ENCODE measurements at places on chromosomes 12 and 14. TPM values are rescaled to one million over a fixed set of nuclear protein-coding genes. Genes with fewer than 3 reads are reported as not detected.

- no peak overlapping the region for H3K4me3 ChIP-seq
- no peak overlapping the region for H3K27ac ChIP-seq
- DNase-seq = no peak
- no peaks in the 10 kb centered on the region for H3K36me3 ChIP-seq
These were observed 192.3 kb upstream of the GSC start for GRCh38 chr14:94962166-94962575.

DNA sequence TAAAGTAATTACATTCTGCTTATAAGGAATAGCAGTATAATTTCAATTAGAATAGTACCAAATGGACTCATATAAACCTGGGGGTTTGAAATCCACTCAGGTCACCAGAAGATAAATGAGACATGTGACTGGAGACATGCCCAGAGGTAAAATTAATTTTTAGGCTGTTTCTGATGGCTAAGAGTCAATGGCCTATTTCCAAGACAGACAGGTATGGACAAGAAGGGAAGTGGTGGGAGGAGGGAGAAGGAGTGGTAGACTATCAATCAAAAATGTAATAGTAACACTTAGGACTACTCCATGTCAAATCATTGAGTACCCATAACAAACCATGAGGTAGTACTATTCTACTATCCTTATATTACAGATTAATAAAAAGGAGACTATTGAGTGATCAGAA is 544.0 kb downstream of the GALC start:
- no peaks in the 10 kb centered on the region for H3K4me1 ChIP-seq
- no peak overlapping the region for H3K27ac ChIP-seq
- no peaks in the 10 kb centered on the region for H3K27me3 ChIP-seq
- H3K36me3 ChIP-seq = no peaks in the 10 kb centered on the region
- H3K4me3 ChIP-seq = no peak overlapping the region
- no peak for DNase-seq

DNA sequence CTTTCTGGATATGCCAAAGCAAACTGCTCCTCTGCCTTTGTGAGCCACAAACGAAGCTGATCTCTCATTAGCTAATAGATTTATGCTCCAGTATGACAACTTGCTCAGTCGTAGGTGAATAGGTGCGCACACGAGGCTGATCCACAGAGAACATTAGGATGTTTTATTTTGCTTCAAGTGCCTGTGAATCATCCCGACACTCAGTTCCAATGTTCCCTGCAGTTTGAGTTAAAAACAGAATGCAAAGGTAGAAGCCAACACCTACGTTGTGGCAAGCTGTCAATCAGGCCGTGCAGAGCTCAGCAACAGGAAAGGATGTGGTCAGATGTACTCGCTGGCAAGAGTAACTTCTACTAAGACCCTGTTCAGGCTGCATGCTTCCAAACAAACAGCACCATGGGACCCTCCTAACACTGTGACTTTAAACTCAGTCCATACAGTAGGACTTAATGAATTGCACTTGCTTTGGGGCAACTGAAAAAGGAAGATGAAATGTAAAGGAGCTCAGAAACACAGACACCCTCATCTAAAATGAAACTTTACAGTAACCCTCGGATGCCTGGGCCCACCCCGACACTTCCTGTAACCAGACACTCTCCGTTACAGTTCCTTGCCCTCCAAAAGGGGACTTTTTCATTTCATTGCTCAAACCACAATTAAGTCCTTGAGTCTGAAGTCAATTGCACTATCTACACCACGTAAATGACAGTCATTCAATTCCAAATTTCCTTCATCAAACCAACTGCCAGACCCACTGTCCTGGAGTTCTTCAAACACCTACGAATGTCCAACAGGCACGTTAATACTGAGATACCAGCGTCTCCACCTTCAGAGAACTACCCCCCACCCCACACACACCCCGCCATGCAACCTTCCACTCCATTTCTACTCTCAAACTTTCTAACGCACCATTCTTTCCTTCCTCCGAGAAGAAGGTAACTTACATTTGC is 1.6 kb downstream of the CCDC88C start:
- H3K4me1 ChIP-seq = peaks cover 4% of the 10 kb centered on the region
- no peaks in the 10 kb centered on the region for H3K36me3 ChIP-seq
- DNase-seq = no peak
- no peak overlapping the region for H3K27ac ChIP-seq
- H3K4me3 ChIP-seq = no peak overlapping the region
- peaks cover 27% of the 10 kb centered on the region for H3K27me3 ChIP-seq

DNA sequence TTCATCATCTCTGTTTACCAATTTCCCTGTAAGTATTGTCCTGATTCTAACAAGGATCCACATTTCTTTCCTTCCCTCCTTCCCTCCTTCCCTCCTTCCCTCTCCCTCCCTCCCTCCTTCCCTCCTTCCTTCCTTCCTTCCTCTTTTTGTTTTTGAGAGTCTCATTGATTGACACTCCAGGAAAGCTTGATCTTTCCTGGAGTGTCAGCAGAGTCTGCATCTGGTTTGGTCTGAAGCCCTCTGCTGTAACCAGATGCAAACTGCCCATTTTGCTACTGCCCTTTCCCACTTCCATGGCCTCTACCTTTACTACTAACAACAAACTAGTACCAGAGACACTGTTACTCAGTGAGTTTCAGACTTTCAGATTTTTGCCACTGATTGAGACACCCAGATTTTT is 14.4 kb upstream of the OR6C65 start:
- H3K4me3 ChIP-seq = no peak overlapping the region
- H3K27me3 ChIP-seq = no peaks in the 10 kb centered on the region
- no peak overlapping the region for H3K27ac ChIP-seq
- H3K4me1 ChIP-seq = no peaks in the 10 kb centered on the region

The SRRM4 gene
- total RNA-seq = 0.46 TPM

The OAS2 gene
- 94.2 TPM for total RNA-seq
